ENCODE measurements at places on chromosomes 1 and 21.

DNA sequence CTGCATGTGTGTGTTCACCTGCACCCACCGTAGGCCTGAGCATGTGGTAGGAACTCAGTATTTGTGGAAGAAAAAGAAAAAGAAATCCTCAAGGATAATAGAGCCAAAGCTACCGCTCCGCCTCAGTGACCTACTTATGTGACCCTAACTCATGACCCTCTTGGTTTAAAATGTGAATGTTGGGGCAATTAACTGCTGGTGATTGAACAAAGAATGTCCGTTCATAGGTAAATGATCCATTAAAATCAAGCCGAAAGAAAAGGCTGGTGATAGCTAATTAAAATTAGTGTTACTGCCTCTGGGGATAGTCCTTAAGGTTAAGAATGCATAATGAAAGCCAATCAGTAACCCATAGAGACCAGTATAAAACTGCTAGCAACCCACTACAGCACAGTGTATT lies 98.1 kb downstream of the PRDM2 start:
- no peak for DNase-seq

GRCh38 chr1:155125946-155126555 lies 1.6 kb upstream of the EFNA1 start:
- peak; percentile 90 for DNase-seq

DNA sequence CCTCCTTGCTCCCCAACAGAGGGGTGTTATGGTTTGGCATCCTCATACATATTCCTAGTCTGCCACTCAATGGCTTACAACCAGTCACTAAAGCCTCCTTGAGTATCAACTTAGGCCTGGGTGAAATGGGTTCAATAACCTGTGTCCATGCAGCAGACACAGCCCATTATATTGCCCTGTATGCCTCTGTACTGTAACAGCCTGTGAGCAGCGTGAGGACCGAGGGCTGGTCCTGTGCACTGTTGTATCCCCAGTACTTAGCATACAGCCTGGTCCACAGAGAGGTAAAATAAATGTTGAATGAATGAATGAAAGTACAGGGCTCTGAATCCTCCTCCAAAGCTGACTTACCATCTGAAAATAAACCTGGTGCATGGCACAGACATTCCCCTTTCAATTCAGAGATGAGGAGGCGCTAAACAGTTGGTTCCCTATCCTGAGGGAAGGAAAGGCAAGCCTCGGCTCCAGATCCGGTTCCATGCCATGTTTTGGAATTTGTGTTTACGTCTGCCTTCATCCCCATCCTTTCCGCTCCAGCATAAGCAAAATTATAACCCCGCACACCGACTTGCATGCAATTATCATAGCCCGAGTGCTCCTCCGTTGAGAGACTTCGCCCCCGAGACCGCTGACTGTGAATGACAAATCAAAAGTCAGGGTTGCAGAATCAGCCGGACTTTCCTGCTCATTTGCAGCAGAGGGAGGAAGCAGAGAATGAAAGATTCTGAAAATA lies 45.0 kb upstream of the DNAJC6 start:
- DNase-seq: peak; percentile 72

GRCh38 chr1:180926164-180926981 lies 13.7 kb downstream of the KIAA1614 start:
- peak; percentile 80 for DNase-seq

DNA sequence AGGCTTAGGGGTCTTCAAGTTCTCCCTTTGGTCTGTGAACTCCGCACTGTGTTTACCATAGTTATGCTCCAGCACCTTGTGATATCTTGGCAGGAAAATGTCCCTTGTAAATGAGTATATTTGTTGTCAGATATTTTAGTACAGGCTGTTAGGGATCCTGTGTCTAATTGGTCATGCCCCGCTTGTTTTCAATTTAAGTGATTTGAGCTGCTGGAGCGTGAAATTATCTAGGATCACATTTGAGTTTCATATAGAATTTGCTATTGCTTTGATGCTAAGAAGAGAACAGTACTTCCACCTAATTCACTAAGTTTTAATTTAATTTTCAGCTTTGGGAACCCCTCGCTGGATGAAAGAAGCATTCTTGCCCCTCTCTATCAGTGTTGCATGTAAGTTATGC lies 15.4 kb upstream of the TOR3A start:
- DNase-seq: no peak

DNA sequence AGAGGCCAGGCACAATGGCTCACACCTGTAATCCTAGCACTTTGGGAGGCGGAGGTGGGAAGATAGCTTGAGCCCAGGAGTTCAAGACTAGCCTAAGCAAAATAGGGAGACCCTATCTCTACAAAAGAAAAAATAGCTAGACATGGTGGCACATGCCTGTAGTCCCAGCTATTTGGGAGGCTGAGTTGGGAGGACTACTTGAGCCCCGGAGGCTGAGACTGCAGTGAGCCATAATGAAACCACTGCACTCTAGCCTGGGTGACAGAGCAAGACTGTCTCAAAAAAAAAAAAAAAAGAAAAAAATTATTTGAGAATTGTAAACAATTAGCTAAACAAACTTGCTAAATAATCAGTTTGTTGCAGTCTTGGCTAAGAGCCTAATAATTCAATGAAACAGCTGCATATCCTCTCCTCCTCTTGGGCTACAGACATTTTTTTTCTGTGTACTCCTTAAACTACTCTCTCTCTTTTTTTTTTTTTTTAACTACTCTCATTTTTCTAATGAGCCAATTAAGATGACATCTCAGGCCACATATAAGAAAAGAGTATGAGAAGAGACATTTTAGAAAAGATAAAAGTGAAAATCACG lies 10.5 kb upstream of the DNAJB4 start:
- DNase-seq: no peak

DNA sequence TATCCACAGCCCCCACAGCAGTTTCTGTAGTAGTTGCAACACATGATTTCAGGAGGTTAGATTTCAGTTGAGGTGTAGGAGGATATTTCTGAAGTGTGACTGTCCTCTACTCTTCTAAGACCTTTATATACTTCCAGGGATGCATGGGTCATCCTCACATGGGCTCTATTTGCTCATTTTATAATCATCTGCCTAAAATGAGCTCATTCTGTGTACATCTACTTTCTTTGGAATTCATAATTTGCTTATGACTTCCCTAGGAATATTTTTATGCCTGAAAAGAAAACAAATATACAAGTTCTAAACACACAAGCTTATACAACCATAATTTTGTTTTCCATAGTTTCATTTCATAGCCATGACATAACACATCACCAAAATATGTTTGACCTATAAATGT lies at the start of gene KRTAP21-2:
Gene KRTAP21-2, minus strand, starts transcription at position 101 of the 400 bp plus-strand sequence. Its CDS starts 57 bp downstream, at position 44.
- DNase-seq: no peak

GRCh38 chr21:34913811-34914210 lies 135.3 kb downstream of the RUNX1 start:
- no peak for DNase-seq

DNA sequence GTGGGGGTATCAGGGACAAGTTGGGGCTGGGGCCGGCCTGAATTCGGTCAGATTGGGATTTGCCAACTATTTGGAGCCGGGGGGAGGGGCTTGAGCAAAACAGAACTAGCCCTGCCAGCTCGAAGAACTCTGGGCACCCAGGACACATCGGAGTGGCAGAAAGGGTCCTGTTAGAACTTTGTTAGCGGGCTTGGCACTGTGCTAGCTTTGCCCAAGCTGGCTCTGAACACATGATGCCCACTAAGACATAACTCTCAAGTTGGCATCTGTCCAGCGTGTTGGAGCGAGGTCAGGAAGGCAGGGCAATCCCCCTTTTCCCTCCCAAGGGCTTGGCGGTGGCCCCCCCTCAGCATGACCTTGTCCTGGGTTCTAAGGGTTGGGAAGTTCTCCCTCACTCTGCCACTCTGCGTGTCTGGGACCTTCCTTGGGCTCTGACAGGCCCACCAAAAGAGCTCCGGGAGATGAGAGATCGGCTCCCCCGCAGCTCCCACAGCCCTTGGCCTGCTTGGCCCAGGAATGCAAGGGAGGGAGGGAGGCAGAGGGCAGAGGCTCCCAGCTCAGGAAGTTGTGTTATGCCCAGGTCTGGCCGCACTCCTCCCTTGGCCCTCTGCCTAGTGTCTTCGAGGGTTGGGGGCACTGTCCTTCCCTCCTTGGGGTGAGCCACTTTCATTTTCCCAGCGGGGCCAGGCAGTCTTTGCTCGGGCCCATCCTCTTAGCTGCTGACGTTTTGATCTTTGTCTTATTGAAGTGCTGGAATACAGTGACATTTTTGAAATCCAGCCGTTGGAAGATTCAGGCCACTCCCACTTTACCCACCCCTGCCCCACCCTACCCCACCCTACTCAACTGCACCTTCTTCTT lies 1.2 kb downstream of the LMNA start:
- DNase-seq: peak; percentile 73

- DNase-seq: peak; percentile 26
These were observed 83.3 kb downstream of the LACTBL1 start for GRCh38 chr1:22889213-22889827.

DNA sequence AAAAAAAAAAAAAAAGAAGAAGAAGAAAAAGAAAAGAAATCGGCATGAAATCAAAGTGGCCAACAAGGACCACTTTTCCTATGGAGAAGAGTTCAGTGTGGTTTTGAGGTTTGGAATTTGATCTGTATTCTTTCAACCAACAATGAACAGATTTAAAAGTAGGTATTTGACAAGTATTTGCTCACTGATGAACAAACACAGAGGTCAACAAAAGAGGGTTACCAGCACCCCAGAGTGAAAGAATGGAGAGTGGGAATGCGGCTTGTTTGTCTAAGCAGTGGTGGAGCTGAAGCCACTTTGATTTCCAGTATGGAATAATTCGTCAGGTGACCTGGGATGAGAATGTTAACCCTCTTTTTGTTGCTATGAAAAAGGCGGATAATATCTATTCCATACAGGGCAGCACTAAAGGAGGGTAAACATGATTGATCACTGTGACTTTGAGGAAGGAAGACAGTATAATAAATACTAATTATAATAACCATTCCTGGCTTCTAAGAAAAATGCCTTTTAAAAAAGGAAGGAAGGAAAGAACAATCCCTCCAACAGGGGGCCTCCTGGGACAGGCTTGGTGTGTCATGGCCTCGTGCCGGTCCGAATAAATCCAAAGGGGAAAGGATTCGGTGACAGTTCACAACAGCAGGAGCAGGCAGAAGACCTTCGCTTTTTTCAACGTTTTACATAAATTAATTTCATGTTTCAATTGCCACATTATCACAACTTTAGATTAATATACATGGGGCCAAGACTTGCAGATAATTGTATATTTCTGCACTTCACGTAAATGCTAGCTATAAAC lies 37.2 kb upstream of the SIM2 start:
- DNase-seq: peak; percentile 49

DNA sequence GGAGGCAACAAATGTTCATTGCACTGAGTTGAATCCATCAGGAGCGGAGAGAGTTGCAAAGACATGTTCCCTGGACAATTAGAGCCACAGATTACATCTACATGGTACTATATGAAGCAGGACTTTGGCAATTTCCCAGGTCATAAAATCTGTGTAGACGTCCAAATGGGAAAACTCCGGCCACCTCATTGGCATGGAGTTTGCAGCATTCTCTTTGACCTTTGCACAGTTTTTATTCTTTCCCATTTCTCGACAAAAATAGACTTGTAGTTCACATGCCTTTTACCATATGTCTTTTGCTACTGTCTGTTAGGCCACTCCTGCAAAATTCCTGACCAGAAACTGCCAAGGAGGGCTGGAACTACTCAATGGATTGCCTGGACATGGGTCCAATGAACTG lies 48.2 kb downstream of the UBE2T start:
- no peak for DNase-seq

GRCh38 chr1:151934048-151934493 lies 24.8 kb upstream of the THEM4 start:
- DNase-seq: peak; percentile 42

DNA sequence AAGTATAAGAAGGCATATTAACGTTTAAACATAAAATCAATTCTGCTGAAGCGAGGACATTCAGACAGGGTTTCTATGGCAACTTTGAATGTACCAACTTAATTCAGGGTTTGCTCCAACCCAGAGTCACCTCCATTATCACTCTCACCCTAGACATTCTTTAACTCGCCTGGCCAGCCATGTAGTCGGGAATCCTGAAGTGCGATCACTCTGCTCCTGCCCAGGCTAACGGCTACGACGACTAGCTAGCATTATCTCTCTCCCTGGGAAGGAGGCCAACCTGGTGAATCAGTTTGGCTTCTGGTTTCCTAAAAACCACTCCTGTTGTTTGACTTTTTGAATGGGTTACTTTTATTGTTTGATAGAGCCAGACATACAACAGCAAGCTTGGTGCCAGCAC lies 38.9 kb upstream of the ZBTB18 start:
- DNase-seq: peak; percentile 20

DNA sequence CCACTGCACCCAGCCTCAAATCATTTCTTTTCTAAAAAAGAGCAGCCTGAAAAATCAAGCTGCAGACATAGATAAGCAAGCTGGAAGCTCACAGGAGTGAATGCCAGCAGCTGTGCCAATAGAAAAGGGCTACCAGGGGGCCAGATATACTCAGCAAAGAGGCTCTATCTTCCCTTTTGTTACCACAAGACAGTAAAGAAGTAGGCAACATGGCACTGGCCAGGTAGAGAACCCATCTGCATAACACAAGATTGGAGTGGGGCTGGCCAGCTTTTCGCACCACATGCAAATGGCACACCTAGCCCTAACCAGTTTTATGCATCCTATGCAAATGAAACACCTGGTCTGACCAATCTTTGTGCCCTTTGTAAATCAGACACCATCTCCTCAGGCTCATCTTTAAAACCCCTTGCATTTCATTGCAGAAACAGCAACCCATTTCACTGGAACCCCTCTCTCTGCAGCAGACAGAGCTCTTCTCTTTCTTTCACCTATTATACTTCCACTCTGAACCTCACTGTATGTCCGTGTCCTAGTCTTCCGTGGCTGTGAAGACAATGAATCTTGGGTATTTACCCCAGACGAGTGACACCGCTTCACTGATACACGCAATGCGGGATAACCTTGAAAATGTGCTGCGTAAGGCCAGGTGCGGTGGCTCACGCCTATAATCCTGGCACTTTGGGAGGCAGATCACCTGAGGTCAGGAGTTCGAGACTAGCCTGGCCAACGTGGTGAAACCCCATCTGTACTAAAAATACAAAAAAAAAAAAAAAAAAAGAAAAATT lies 15.1 kb downstream of the CASP9 start:
- DNase-seq: no peak

GRCh38 chr1:32377541-32378220 lies 15.3 kb downstream of the TSSK3 start:
- no peak for DNase-seq

- DNase-seq: no peak
These were observed 584.1 kb downstream of the AJAP1 start for GRCh38 chr1:5238351-5239130.

- no peak for DNase-seq
These were observed 67.9 kb upstream of the ZBTB40 start for GRCh38 chr1:22383526-22384294.

GRCh38 chr1:177632923-177633615 lies 336.8 kb downstream of the SEC16B start:
- no peak for DNase-seq
